Metanephros (tissue), 2 donors: ENCODE measurements at places on chromosomes 1 and 21. TPM values are rescaled to one million over a fixed set of nuclear protein-coding genes. Genes with fewer than 3 reads are reported as not detected.

SLC9C2 gene
- not detected for total RNA-seq

OR2T35 gene
- not detected for total RNA-seq

SMPDL3B gene
- 7.8 TPM for total RNA-seq

PIK3R3 gene
- 14.1 TPM for total RNA-seq

GDAP2 gene
- 28.3 TPM for total RNA-seq

CAMTA1 gene
- 50.2 TPM for total RNA-seq

AMPD1 gene
- total RNA-seq: 22.7 TPM

TMEM269 gene
- 0.47 TPM for total RNA-seq

GBP5 gene
- 0.53 TPM for total RNA-seq

SH2D5 gene
- total RNA-seq: 0.18 TPM

OPTC gene
- not detected for total RNA-seq

CD34 gene
- 43.6 TPM for total RNA-seq

ASCL5 gene
- not detected for total RNA-seq

AMIGO1 gene
- 7.6 TPM for total RNA-seq

IL12RB2 gene
- 1.3 TPM for total RNA-seq

EXTL1 gene
- total RNA-seq: 2.1 TPM

PDPN gene
- total RNA-seq: 9.1 TPM

SMG5 gene
- 56.5 TPM for total RNA-seq

OLFML3 gene
- 102 TPM for total RNA-seq

ANGPTL3 gene
- total RNA-seq: 1.2 TPM

KCND3 gene
- total RNA-seq: 1.3 TPM

GNG4 gene
- 2.6 TPM for total RNA-seq

LORICRIN gene
- total RNA-seq: not detected

ITGB3BP gene
- total RNA-seq: 16.6 TPM

KRTAP19-3 gene
- not detected for total RNA-seq

NBPF4 gene
- total RNA-seq: not detected

KANK4 gene
- total RNA-seq: 38.6 TPM

UBL4B gene
- total RNA-seq: not detected

SPATA46 gene
- not detected for total RNA-seq

TNFRSF4 gene
- 3.3 TPM for total RNA-seq

NGF gene
- total RNA-seq: 2.2 TPM

RNF187 gene
- 25.6 TPM for total RNA-seq

PTP4A2 gene
- total RNA-seq: 251 TPM

LHX8 gene
- total RNA-seq: not detected

CELA2B gene
- not detected for total RNA-seq

LEMD1 gene
- total RNA-seq: 0.88 TPM
